Kidney epithelial cell (primary cell): ENCODE measurements at places on chromosomes 11 and 22. TPM values are rescaled to one million over a fixed set of nuclear protein-coding genes. Genes with fewer than 3 reads are reported as not detected.

GRCh38 chr11:2085251-2086066, 53.7 kb downstream of the IGF2 start:
- no peak for DNase-seq

DNA sequence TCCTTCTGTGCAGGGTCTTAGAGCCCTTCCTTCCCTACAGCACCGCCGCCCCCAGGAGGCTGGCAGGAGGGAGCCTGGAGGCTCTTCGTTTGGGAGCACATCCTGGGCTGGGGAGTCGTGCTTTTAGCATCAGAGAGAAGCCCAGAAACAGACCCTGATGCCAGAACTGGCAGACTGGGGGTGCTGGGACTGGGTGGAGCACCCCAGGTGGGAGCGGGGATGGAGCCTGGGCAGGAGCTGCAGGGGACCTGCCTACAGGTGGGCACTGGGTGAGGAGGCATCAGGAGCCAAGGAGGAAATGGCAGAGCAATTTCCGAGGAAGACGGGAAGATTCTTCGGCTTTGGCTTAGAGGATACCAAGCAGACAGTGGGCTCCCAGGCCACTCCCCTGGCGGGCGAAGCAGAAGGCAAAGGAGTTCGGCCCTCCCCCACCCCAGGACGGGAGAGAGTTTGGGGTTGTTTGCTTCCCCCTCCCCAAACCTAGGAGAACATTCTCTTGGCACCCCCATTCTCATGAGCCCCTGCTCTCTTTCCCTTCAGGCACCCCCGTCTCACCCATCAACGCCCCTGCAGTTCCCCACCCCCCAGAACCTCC, 1.1 kb downstream of the SYT7 start:
- DNase-seq: no peak

DNA sequence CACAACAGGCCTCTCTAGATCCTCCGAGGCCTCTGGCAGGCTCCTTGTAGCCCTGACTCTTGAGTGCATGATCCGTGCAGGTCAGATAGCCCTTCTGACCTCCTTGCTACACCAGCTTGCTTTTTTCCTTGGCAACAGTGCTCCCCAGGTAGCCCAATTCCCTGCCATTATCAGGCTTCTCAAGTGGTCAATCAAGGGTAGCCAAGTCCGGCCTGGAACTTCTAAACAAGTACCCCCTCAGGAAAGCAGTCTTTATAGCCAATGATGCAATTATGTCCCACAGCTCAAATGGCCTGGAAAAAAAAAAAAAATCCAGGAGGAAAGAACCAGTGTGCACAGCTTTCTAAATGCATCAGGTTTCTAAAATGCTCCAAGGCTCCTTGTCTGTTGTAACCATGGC, 59.8 kb downstream of the TENM4 start:
- DNase-seq: no peak

DNA sequence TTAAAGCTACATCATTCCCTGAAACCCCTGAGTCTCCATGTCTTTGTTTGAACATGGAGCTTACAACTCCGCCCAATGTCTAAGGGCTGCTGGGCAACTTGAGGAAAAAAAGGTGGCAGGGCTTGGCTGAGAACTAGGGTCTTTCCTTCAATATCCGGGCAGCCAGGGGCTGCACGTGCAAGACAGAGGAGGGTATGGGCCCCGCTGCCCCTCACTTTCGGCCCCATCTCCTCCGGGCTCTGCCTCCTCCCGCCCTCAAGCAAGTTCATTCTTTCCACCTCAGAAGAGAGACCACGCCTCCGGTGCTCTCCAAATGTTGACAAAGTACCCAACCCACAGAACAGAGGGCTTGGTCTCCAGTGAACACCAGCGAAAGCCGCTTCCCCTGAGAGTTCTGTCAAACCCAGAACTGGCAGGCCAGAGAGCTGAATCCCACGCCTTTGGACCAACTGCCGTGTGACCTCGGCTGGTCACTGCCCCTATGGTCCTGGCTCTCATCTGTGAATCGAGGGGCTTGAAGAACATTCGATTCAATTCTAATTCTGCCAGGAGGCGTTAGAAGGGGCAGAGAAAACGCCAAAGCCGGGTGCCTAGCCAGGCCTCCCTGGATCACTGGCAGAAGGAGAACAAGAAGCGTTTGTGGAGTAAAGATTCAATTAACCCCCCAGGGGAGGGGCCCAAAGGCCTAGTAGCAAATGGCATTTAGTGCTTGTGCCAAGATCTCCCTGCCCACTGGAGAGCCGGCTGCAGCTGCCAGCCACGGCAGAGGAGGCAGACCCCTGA, 7.3 kb downstream of the PDGFB start:
- no peak for DNase-seq

DNA sequence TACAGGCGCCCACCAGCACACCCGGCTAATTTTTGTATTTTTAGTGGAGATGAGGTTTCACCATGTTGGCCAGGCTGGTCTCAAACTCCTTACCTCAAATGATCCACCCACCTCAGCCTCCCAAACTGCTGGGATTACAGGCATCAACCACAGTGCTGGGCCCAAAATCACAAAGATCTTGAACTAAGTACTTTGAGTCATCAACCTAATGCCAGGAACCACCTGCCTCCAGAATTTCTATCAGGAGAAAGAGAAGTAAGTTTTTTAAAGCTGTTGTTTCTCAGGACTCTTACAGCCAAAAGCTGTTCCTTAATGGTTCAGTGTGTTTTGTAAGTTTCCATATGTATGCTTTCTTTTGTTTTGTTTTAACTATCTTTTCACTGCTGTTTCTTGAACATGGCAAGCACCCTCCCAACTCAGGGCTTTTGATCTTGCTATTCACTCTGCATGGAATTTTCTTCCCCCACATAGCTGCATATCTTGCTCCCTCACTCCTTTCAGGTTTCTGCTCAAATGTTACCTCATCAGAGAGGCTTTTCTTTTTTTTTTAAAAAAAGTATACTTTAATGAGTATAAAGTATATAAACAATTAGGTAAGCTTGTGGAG, 6.0 kb upstream of the PAK1 start:
- DNase-seq: no peak

HPX gene
- 0.13 and 0.34 TPM in 2 replicates for total RNA-seq

DNA sequence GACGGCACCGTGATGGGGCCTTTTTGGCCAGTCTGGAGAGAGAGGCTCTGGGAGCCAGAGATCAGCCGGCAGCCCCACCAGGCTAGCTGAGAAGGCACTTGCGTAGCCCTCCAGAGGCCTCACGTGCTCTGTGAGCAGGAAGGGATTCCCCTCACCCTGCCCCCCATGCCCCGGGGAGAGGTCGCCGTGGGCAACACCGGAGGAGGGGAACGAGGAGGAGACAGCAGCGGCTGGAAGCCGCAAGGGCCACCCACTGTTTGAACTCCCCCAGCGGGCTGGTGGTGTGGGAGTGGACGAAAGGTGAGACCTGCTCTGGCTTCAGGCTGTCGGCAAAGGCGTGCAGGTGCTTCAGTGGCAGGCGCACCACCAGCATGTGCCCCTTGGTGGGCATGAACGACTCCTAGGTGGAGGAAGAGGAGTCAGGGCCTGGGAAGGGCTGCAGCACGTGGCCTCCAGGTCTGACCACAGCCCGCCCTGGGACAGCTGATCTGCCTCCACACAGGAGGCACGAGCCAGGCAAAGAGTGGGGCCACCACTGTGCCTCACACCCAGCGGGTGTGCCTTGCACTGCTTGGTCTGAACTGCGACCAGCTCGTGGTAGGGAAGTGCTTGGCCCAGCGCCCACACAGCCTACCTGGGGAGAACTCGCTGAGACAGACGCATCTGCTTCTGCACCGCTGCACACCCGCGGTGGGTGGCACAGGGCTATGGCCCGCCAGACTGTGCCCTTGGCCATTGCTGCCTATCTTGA, 99.9 kb downstream of the MED15 start:
- DNase-seq: no peak

GRCh38 chr22:33519071-33519973, 401.0 kb downstream of the LARGE1 start:
- DNase-seq: peak; percentile 25

GRCh38 chr11:9774591-9775397, 110.9 kb downstream of the SWAP70 start:
- DNase-seq: no peak

GRCh38 chr11:13944911-13945425, 17.6 kb upstream of the SPON1 start:
- no peak for DNase-seq

IFITM10 gene
- 0.14 and 1.1 TPM in 2 replicates for total RNA-seq

- peak; percentile 54 for DNase-seq
Measured at GRCh38 chr22:17258015-17258787, 39.0 kb upstream of the ADA2 start.
